ENCODE measurements at places on chromosomes 4 and X.

DNA sequence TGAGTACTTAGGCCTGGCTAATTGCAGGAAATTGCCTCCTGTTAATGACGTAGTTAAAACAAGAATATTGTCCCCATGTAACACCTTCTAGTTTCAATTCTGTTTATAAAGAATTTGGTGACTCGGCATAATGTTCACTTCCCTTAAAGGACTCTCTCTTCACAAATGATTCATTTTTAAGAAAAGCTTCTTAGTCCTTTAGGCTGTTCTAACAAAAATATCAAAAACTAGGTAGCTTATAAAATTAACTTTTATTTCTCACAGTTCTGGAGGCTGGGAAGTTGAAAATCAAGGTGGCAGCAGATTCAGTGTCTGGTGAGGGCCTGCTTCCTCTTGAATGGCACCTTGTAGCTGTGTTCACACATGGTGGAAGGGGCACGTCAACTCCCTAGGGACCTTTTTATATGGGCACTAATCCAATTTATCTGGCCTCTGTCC, 23.8 kb downstream of the COL25A1 start:
- no peak for DNase-seq

DNA sequence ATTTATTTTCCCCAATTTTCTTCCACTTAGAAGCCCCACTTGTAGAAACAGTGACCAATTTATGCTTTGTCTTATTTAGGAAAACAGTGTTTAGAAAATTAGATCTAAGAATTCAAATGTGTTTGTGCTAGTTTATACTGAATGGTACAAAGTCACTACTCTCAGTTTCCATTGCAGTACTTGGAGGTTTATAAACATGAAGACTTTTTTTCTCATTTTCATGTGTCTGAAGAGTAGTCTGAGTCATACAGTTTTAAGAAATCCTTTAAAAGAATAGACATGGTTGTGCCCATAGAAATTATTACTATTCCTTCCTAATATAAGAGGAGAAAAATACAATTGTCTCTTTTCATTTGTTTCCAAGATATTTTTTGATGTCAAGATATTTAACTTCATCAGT, 458.7 kb downstream of the NAF1 start:
- DNase-seq, result no peak

- no peak for DNase-seq
Observed at GRCh38 chr4:71732706-71733105, 51.2 kb downstream of the GC start.

- DNase-seq, result no peak
Observed at GRCh38 chr4:144985531-144985930, 112.5 kb downstream of the ANAPC10 start.

DNA sequence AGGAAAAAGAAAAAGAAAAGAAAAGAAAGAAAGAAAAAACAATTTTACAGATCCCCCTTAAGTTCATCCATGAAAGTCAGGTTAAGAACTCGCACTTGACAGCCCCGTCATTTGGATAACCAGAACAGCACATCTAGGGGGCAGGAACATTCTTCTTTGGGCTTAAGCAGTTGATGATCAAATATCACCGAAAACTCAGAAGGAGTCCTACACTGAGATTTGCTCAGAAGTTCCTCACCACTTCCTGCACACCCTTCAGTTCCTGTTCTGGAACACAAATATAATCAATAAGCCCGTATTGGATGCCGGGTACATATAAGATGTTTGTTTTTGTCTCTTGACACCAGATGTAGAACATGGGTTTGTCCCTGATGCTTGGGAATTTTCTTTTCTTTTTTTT, 14.7 kb downstream of the NLGN3 start:
- DNase-seq, result no peak

- no peak for DNase-seq
Observed at GRCh38 chrX:84357296-84357695, 145.0 kb downstream of the HDX start.

GRCh38 chrX:78934866-78935265, 10.3 kb upstream of the P2RY10 start:
- no peak for DNase-seq

DNA sequence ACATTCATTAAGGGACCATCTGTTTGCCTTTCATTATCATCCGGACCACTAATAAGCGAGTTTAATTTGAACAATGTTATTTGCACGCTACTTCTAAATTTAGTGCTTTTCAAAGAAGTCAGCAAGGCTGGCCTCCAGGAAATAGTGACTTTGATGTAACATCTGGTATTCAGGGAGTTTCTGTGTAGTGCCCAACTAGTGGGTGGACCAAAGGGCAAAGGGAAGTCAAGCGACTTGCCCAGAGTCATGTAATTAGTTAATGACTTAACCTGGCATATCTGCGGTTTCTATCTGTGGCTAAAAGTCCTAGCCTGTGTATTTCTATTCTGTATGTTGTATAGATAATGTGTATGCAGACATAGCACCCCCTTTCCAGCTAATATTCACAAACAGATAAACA, 56.3 kb upstream of the LCORL start:
- DNase-seq, result no peak

DNA sequence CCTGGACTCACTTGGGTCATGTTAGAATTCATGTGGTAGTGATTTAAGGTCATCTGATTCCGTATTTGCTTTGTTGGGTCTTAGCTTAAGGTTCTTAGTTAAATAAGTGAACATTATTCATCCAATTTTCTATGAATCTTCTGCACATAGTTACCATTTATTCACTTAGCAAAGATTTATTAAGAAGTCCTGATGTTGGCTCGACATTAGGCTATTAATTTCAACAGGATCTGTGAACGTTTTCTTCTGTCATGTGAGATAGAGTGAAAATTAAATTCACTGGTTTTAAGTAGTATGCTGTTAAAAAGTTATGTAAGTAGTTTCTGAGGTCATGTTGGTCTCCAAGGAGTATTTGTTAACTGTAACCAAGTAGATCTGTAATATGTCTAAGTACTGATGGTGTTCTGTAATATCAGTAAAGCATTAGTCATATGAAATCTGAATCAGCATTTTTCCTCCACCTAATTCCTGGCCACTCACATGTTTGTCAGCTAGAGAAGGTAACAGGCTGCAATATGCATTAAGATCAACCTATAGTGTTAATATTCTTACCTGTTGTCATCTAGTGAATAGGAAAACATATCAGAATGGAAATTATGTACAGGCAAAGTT, 155.6 kb downstream of the PCDH7 start:
- DNase-seq, result no peak

- DNase-seq, result no peak
Observed at GRCh38 chrX:143853488-143853887, 30.4 kb upstream of the UBE2NL start.

GRCh38 chrX:84876876-84877275, 126.8 kb upstream of the APOOL start:
- DNase-seq, result no peak

- DNase-seq, result no peak
Observed at GRCh38 chrX:24241822-24242648, 71.8 kb downstream of the SUPT20HL2 start.

GRCh38 chr4:67576538-67576937, 18.0 kb downstream of the STAP1 start:
- DNase-seq, result no peak

GRCh38 chr4:123478859-123479345, 82.3 kb downstream of the SPRY1 start:
- DNase-seq, result no peak

DNA sequence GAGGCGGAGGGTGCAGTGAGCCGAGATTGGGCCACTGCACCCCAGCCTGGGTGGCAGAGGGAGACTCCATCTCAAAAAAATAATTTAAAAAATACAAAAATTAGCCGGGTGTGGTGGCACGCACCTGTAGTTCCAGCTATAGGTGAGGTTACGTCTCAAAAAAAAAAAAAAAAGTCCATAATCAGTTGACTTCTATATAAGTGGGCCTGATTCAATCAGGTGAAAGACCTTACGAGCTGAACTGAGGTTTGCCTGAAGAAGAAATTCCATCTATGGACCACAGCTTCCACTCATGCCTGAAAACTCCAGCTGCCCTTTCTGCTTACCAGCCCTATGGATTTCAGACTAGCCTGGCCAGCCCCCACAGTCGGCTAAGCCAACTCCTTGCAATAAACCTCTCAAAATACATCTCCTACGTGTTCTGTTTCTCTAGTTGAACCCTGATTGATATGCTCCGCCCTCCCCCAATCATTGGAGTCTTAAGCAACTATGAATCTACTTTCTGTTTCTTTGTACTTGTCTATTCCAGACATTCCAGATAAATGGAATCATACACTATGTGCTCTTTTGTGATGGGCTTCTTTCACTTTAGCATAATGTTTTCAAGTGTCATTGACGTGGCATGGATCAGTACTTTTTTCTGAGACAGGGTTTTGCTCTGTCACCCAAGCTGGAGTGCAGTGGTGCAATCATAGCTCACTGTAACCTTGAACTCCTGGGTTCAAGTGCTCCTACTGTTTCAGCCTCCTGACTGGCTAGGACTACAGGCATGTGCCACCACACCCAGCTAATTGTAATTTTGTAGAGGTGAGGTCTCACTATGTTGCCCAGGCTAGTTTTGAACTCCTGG, 36.6 kb downstream of the SAT1 start:
- no peak for DNase-seq

DNA sequence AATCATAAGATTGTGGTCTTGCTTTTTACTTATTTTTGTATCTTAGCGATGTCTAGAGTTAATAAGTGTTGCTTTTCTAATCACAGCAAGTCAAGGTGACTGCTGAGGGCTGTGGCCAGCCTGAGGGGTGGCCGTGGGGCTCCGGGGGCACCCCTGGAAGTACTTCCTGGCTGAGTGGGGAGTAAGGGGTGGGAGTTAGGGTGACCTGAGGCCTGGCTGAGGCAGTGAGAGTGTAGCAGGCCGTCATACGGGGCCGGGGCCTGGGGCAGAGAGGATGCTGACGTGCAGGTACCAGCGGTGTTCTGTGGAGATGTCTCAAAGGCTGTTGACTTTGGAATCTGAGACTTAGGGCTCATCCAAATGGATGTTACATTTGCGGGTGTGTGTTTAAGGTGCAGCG, 29.3 kb downstream of the PIGG start:
- no peak for DNase-seq

- no peak for DNase-seq
Observed at GRCh38 chr4:90069151-90069550, 58.0 kb upstream of the CCSER1 start.

DNA sequence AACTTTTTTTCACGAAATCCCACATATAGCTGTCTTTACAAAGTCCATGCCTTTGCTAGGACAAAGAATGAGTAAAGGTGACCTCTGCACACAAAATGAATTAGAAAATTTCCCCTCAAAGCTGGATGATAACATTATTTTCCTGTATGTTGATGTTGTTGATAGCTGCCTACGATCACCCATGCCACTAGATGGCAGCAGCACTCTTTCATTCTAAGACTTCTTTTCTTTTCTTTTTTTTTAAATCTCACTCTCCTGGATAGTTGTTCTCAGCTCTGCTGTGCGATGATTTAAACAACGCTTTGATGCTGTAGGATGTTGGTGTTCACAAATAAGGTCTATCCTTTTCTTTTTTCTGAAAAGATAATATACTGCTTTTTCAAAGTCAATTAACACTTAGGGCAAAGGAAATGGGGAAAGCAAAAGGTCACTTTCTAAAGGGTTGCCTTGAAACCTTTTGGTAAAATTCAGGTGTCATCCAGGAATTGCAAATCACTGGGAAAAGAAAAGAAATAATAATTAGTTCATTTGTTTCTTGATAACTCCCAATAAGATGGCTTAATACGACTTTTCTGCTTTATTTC, 266.8 kb downstream of the C4orf33 start:
- peak; percentile 4 for DNase-seq

DNA sequence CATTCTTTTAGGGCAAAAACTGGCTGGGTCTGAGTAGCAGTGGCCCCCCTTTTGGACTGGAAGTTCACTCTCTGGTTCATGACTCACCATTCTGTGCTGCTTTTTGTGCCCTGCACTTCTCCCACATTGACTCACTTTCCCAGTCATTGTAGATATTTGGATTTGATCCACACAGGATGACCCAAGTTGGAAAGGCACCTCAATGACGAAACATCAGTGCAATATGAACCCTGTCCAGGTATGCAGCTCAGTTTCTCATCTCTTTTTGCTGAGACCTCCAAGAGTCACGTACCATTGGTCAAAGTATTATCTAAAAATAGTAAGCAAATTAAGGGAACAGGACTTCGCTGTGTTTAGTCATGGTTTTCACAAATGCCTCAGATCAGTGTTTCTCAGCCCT, 92.7 kb downstream of the CBLL2 start:
- no peak for DNase-seq

GRCh38 chrX:25869761-25870160, 268.4 kb upstream of the MAGEB18 start:
- no peak for DNase-seq

- DNase-seq, result no peak
Observed at GRCh38 chr4:176002007-176002613, 63.5 kb upstream of the WDR17 start.

DNA sequence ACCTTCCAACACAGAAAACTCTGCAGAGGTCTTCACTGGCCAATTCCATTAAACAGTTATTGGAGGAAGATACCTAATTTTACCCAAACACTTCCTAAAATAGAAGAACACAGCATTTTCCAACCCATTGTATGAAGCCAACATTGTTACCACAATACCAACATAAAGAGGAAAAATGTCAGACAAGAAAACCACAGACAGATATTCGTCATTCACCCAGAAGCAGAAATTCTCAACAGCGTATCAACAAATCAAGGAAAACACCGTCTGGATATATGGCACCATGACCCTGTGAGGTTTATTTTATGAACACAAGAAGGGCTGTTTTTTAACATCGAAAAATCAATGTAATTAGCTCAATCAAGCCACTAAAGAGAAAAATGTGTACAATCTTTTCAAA, 255.6 kb downstream of the ASMT start:
- no peak for DNase-seq

GRCh38 chr4:168531305-168531704, 34.5 kb downstream of the PALLD start:
- no peak for DNase-seq

- no peak for DNase-seq
Observed at GRCh38 chrX:71282514-71283402, 677 bp upstream of the NONO start.

- DNase-seq, result no peak
Observed at GRCh38 chrX:108297290-108297689, 140.9 kb downstream of the COL4A6 start.

GRCh38 chr4:141311246-141312204, 90.8 kb downstream of the ZNF330 start:
- no peak for DNase-seq

- DNase-seq, result no peak
Observed at GRCh38 chrX:153576961-153577360, 22.0 kb downstream of the CCNQ start.

DNA sequence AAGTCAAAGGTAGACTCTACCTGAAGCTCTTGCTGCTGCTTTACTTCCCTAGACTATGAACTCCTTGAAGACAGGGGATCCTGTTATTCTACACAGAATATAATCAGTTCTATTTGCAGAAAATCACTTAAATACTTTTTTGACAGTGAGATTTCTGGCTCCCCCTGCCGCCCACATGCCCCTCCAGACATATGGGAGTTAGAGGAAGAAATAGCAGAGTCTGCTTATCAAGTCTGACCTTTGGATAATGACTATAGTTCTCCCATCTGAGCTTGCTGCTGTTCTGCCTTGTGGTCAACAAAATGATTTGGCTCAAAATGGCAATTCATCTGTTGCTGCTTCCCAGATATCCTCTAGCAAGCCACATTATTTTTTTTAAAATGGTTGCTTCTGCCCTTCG, 101.1 kb downstream of the ENOX2 start:
- DNase-seq, result no peak

Data from activated CD8-positive, alpha-beta memory T cell treated with anti-CD3 and anti-CD28 coated beads for 1 hour (primary cell).